Effector memory CD4-positive, alpha-beta T cell (primary cell): ENCODE measurements at places on chromosomes 3 and 15.

DNA sequence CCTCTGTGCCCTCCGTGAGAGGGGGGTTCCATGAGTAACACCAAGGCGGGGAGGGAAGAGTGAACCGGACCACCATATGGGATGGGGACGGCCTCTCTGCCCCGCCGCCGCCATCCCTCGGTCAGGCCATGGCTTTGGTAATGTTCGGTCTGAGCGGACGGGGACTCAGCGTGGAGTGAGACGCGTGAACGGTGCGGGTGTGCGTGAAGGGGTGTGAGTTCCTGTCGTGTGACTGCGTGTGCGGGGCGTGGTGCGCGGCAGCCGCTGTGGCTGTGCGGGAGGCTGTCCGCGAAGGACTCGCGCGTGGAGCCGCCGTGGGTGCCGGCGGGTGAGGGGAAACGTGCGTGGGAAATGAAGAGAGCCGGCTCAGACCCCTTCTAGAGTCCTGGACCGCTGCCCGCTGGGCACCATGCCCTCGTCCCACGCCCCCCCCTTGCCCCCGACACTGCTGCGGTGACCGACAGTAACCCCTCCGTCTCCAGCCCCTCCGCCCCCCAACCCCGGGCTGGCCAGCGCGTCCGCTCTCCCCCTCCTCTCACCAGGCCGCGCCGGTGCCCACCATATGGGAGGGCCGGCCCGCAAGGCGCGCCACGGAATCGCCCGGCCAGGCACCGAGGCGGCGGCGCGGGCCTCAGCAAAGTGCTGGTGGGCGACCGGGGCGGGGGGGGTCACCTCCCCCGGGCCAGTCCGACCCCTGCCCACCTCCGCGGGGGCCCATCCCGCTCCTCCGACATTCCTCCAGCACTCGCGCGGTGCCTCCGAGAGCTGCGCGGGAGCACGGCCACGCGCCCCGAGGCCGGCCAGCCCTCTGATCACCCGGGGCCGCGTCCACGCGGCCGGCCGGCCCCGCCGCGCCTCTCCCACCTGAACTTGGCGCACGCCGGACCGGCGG is 589 bp downstream of the KLF15 start:
- no peak for DNase-seq

- no peak for DNase-seq
Observed at GRCh38 chr15:65881766-65882434, 12.6 kb downstream of the RAB11A start.

- DNase-seq = no peak
Observed at GRCh38 chr15:84671211-84671610, 13.2 kb upstream of the NMB start.

DNA sequence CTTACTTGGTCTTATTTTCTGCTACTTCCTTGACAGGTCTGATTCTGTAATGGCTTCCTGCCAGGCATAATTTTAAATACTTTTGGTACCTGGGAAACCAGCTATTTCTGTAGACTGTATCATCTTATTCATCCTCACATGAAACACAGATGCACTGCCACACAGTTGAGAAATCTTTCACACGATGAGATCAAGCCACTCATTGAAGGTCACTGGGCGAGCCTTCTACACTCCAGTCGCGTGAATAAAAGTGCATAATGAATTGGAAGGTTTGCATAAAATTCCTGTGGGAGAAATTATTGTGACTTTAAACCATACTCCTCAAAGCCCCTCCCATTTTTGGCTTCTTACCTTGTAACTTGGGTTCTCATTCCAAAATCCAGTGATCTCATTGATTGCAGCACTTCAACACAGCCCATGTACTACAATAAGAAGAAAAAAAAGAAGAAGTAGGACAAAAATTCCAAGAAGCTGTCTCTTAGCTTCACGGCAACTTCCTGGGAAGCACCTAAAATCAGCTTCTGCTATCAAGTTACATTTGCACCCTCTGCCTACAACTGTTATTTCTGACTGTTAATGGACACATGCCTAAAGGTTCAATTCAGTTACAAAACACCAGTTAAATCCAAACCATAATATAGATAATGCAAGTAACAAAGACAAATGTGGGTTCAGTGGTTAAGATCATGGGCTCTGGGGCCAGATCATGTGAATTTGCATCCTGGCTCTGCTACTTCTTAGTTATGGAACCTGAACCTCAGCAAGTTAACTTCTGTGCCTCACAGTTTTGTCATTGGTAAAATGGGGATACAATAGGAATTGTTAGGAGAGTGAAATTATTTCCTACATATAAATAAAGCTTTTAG is 39.0 kb downstream of the SHC4 start:
- no peak for DNase-seq

- DNase-seq = no peak
Observed at GRCh38 chr15:77479015-77479414, 58.3 kb downstream of the HMG20A start.

GRCh38 chr3:166279636-166280035 is 442.4 kb upstream of the BCHE start:
- no peak for DNase-seq

GRCh38 chr3:18669374-18669773 is 244.2 kb upstream of the SATB1 start:
- no peak for DNase-seq

- DNase-seq = no peak
Observed at GRCh38 chr3:50194903-50195500, 3.6 kb downstream of the GNAT1 start.

- no peak for DNase-seq
Observed at GRCh38 chr3:46504789-46505188, 7.0 kb downstream of the RTP3 start.

DNA sequence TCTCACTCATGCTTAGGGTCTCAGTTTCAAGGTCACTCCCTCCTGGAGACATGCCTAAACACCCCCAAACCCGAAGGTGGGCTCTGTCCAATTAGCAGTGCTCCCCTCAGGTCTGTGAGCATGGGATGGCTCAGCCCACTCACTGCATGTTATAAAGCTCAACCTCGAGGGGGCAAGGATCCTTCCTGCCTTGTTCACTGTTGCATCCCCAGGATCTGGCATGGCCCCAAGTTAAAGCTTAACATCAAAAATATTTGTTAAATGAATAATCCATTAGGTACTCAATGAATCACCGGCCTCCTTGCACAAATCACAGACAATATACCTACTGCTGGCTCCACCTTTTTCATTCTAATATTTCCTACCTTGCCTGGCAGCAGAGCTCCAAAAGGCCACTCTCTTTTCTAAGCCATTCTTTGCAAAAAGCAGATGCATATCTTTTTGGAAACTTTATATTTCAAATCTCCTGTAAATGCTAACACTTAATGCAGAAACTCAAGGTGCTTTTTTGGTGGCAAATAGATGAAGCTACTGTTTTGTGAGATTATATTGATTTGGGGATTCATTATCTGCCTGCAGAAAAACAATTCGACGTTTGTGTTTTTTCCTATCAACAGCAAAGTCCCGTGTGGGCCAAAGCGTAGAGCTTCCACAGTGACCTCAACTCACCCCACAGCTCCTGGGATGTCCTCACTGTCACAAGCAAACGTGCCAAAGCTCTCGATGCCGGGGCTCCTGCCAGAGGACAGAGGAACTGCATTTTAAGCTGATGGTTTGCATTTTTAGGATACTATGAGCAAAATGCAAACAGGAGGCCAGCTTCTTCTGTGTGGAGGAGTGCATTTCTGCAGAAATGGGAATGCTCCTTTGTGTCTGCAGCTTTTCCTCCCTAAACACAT is 35.4 kb downstream of the PCOLCE2 start:
- no peak for DNase-seq

GRCh38 chr15:50893976-50894375 is 14.5 kb upstream of the AP4E1 start:
- no peak for DNase-seq

- DNase-seq = no peak
Observed at GRCh38 chr3:123193448-123194101, 8.2 kb upstream of the SEC22A start.

GRCh38 chr3:76869726-76870384 is 170.0 kb upstream of the ROBO2 start:
- no peak for DNase-seq

GRCh38 chr15:101451846-101452245 is 37.7 kb downstream of the PCSK6 start:
- no peak for DNase-seq

DNA sequence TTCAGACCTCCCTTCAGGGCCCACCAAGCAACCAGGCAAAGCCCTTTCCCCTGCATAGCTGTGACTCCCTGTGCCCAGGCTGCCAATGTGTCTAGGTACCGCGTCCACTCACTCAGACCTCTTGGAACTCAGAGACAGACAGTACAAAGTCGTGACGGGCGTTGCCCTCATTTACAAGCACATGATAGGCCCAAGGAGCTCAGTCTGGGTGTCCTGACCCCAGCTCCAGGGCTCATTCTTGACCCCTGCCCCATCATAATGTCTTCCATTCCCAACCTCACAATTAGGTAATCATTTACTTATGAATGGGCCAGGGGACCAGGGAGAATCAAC is 56.0 kb downstream of the KLF13 start:
- DNase-seq = no peak

DNA sequence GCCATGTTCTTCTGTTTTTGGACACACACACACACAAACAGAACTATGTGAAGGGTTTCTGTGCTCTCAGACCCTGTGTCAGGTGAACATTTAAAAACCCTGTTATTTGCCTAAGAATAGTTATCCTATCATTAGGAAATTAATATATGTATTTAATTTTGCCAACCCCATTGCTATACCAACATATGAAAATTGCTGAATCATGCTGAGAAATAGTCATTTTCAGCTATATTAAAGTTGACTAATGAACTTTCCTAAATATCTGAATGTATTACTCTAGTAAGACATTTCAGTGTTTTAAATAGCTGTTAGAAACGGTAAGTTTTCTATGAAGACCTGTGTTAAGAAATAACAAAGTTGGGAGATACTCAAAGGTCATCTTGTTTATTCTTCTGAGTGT is 596.9 kb upstream of the GRM7 start:
- DNase-seq = no peak

DNA sequence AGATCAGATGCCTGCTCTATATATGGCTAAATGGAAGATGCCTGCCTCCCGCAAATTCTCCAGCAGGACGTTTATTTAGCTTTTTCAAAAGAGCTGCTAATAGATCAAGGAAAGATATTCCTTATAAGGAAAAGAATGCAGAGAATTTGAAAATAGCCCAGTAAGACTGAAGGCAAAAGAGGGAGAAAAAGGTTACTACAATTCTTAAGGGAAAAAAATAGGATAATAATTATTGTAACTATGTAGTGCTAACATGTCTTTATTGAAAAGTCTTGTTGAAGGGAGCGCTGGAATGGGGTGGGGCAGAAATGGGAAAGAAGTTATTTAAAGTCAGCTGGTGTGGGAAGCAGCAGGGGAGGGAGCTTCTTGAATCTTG is 2.9 kb downstream of the TPM1 start:
- no peak for DNase-seq

- DNase-seq = no peak
Observed at GRCh38 chr3:82796765-82797164, 1035.3 kb upstream of the GBE1 start.
